NCI-H1048 (cell line): ENCODE measurements at places on chromosomes 7 and 10.
A peak's percentile ranks its signal among the peaks of the same experiment; 100 is the strongest.

DNA sequence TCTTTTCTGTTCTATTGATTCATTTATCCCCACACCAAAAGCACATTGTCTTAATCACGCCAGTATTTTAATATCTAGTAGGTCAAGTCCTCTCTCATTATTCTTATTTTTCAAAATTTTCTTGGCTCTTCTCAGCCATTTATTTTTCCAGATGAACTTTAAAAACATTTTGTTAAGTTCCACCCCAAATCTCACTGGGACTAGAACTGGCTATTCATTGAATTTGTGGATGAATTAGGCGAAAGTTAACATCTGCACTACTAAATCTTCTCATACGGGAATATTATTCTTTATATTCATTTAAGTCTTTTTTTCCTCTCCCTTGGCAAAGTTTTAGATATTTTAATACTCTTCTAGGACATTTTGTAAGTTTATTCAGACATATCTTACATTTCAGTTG, 295.2 kb upstream of the MGMT start:
- no peak for DNase-seq

- no peak for DNase-seq
These were observed 201.3 kb downstream of the ARL4A start for GRCh38 chr7:12888717-12889116.

DNA sequence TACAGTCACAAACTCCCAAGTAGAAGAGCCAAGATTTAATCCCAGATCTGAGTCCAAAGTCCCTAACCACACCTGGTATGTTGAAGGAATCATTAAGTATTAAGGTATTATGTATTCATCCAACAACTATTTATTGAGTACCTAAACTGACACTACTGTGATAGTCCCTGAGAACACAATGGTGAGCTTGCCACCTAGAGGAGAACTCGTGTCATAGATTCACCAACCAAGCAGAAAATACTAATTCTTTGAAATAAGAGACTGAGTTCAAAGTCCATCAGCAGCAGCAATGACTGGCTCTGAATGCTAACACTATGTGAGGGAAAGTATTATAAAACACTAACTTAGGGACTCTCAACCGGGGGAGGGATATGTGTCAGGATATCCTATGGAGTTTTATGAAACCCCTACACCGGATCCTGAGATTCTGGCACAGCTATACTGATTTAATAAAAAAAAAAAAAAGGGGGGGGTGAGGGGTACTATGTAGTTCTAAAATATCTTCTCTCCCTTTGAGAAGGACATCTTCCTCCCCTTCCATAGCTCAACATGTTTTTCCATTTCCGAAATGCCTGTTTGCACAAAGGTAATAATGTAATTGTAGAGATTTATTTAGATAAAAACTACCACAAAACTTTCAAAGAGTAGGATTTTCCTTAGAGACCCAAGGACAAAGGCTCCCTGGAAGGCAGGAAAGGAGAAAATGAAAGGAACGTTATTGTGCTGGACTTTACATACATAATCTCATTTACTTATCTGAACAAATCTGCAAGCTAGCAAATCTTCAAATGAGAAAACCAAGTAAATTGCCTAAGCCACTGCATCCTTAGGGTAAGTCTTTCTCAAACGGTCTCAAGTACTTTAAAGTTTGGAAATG, 1.6 kb downstream of the NCOA4 start:
- DNase-seq = peak; percentile 65

DNA sequence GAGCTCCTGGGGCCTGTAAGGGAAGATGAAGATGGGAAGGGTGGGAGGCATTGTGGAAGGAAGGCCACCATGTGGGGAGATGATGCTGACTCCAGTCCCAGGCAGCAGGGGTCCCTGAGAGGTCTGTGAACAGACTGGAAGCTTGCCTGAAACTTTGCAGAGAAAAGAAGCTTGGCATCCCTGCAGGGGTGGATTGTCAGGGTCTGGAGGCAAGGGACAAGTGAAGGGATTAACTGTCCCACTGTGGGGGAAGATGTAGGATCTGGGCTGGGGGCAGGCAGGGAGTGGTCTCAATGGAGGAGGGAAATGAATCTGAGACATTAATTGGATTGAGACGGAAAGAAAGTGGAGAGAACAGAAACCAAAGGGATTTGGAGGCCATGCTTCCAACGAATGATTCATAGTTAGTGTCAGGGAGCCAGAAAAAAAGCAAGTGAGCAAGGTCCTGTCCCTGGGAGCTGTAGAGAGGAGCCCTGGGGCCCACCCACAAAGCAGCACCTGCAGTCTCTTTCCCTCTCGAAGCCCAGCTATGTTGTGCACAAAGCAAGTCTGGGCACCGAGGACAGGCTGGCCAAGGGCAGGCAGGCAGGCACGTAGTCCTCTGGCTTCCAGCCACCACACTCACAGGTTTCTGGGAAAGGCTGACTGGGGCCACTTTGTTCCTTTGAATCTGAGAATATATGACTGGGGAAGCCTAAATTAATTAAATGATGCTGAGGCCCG, 4.7 kb upstream of the SLC18A3 start:
- no peak for DNase-seq

- no peak for DNase-seq
These were observed 865 bp downstream of the ZNF438 start for GRCh38 chr10:31030800-31031199.

- DNase-seq = no peak
These were observed 232.6 kb upstream of the FERD3L start for GRCh38 chr7:19377611-19378344.

- no peak for DNase-seq
These were observed 69.0 kb downstream of the SNX10 start for GRCh38 chr7:26360650-26361049.

GRCh38 chr7:5607951-5608656, 173.4 kb downstream of the RNF216 start:
- DNase-seq = no peak

DNA sequence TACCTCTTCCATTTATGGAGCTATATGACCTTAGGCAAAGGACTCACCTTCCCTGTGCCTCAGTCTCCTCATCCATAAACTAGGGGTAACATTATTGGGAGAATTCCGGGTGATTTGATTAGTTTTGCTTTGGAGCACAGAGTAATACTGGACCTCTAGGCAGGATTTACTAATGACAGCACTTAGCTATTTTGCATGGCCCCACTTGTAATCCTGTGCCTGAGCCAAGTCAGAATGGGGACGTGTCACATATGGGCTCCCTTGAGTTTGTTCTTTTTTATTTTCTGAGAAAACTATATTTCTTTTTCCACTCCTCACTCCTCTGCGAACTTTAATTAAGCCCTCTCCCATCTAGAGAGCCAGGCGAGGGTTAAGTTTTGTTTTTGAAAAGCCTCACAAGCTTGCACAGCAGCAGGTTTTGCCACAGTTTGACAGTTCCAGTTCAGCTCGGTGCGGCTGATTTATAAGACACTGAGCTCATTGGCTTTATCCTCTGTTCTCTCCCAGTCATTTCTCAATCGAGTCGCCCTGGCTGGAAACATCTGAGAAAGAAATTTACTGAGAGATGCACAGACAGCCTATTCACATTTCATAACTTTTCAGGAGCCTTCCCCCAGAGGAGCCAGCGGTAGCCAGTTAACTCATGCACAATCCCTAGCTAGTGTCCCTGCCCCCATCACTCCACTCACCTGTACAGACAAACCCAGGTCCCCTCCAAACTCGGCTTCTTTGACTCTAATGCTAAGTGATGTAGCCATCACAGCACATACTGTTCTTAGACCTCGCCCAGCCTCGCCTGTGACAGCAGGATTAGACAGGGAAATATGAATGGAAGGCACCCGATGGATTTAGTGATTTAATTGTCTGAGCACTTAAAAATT, 441.9 kb upstream of the NPVF start:
- no peak for DNase-seq

DNA sequence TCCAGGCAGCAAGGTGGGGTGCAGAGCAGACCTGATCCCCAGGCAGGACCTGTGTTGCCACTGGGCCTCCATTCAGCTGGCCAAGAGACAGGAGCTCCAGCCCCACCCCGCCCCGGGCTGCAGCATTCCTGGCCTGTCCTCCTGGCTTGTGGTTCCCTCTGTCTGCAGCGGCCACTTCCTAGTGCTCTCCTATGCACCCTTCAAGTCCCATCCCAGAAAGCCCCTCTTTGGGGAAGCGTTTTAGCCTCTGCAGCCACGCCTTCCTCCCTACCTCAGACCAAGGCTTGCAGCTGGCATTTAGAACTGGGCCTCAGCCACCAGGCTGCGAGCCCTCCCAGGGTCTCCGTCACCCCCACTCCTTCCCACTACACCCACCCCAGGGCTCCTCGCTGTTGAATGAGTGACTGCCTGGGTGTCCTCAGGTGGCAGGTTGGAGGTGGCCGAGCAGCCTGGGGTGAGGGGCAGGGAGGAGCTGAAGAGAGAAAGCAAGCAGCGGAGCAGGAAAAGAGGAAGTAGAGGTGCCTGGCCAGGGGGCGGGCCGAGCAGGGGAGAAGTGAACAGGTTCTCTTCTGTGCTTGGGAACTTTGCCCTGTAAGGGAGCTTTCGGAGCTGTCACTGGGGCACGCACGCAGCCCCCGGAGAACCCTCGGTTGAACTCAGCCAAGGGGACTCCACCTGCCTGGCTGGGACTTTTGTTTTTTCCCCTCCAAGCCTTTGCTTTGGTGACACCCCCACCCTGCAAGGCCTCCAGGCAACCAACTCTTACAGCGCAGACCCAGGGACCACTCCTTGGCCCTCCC, 109.1 kb upstream of the TNRC18 start:
- no peak for DNase-seq

- DNase-seq = no peak
These were observed 386.9 kb downstream of the HTR7 start for GRCh38 chr10:90470966-90471365.

- DNase-seq = no peak
These were observed 112.2 kb upstream of the GALNT17 start for GRCh38 chr7:71019706-71020105.

DNA sequence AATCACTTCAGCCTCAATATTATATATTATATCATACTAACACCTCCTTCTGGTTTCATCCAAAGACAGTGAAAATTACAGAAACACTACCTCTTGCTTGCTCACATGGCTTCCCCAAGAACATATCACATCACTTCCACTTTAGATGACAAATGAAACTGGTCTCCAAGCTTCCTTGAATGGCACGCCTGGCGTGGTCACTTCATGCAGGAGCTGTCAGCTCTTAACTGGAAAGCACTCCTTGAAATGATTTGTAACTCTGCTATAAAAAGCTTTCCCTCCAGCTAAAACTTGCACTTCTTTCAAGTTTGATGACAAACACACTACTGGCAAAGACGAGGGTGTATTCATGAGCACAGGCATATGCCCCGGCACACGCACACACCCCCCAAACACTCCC, 84.1 kb upstream of the INHBA start:
- DNase-seq = no peak

- DNase-seq = no peak
These were observed 447.0 kb downstream of the GRID1 start for GRCh38 chr10:85919491-85920021.

DNA sequence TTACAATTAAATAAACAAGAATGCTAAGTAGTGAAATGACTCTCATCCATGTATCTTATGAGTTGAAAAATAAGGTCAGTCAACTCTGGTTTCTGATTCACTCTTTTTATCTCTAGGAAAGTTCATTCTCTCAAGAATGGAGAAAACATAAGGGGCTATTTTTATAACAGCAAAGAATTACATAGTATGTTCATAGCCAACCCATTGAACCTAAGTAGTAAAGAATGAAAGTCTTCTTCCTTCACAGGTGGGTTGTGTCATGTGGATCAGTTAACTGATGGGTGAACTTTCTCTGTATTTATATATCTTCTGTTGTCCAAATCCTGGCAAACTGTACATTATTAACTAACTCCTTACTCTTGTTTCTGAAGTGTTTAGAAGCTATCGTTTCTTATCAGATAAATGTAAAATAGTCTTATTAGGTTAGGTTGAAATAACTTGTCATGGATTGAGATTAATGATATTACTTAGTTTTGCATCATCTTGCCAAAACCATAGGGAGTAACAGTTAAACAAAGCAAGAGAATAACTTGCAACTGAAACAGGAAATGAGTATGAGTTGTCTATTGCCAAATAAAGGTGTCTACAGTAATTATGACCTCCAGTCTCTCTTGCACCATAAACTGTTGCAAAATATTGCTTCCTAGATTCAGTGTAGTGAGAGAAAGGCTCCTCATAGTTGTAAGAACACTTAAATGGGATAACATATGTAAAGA, 86.8 kb downstream of the ANKRD7 start:
- DNase-seq = no peak

- no peak for DNase-seq
These were observed 5.8 kb downstream of the IFIT1 start for GRCh38 chr10:89398003-89398749.

- no peak for DNase-seq
These were observed 73.8 kb downstream of the CREM start for GRCh38 chr10:35200487-35200886.

- DNase-seq = no peak
These were observed 587.8 kb downstream of the IPMK start for GRCh38 chr10:57679916-57680315.

- peak; percentile 14 for DNase-seq
These were observed 295.0 kb upstream of the IGFBP3 start for GRCh38 chr7:46215987-46216567.

- DNase-seq = no peak
These were observed 65.9 kb downstream of the CLIP2 start for GRCh38 chr7:74355091-74355490.

GRCh38 chr7:10436302-10436701, 537.4 kb upstream of the PHF14 start:
- DNase-seq = no peak

DNA sequence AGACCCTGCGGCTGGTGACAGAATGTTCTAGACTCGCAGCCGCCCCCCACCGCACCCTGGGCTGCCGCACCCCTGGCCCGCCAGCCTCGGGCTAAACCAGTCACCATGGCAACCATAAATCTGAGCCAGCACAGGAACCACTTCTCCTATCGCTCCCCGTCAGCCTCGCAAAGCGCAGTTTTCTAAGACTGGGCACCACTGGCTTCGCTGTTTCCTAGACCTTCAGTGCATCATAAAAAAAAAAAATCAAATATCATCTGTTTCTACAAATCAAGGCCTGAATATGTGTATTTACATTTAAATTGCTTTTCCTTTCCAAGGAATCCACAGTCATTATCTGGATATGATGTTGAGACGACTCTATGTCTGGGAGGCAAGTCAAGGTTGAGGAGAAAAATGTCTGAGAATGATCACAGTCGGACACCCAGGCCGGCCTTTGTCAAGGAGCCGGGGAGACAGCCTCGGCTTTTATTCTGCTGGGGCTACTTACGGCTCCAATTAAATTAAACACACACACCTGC, 99.9 kb downstream of the PTPRN2 start:
- no peak for DNase-seq
